Bronchial epithelial cell (primary cell): ENCODE measurements at places on chromosomes 2 and 18.
A peak's percentile ranks its signal among the peaks of the same experiment; 100 is the strongest.

DNA sequence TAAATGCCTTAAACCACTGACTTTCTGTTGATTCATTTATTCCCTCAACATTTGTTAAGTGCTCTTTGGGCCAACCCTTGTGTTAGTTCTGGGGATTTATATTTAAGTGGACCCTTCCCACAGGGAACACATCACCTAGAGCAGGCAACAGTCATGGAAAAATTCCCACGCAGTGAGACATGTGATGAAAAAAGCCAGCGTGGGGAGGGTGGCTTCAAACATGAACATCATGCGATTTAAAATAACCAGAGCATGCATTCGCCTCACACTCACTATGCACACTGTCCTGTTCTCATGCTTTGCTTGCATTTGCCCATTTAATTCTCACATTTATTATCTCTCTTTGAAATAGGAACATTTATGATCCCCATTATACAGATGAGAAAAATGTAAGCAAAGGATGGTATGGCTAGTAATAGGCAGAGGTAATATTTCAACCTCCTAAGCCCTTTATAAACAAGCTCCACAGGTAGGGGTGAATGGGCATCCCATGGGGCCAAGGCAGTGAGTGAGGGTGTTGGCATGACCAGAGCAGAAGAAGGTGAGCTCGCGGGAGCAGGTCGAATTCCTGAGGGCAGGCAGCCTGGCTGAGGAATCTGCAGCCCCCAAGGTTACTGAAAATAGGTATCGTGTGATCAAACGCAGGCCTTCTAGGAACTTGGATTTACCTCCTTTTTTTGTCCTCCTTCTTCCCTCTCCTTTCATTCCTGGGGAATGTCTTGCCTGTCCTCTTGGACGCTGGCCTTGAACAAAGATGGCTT lies 297.8 kb downstream of the MYCN start:
- no peak for DNase-seq

- no peak for DNase-seq
Observed at GRCh38 chr18:26714739-26715138, 150.8 kb downstream of the AQP4 start.

GRCh38 chr18:41464278-41464677 lies 490.8 kb upstream of the PIK3C3 start:
- no peak for DNase-seq

DNA sequence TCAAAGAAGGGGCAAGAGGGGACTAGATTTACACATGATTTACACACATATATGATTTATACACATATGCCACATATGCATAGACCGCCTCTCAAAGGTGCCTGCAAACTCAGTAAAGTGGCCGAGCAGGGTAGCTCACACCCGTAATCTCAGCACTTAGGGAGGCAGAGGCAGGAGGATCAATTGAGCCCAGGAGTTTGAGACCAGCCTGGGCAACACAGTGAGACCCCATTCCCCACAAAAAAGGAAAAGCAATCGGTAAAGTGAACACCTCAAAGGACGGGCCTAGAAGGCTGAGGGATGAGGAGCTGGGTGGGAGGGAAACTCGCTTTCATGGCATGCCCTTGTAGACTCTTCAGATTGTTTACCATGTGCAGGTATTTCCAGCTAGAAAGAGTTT lies 5.1 kb downstream of the ANKRD39 start:
- no peak for DNase-seq

DNA sequence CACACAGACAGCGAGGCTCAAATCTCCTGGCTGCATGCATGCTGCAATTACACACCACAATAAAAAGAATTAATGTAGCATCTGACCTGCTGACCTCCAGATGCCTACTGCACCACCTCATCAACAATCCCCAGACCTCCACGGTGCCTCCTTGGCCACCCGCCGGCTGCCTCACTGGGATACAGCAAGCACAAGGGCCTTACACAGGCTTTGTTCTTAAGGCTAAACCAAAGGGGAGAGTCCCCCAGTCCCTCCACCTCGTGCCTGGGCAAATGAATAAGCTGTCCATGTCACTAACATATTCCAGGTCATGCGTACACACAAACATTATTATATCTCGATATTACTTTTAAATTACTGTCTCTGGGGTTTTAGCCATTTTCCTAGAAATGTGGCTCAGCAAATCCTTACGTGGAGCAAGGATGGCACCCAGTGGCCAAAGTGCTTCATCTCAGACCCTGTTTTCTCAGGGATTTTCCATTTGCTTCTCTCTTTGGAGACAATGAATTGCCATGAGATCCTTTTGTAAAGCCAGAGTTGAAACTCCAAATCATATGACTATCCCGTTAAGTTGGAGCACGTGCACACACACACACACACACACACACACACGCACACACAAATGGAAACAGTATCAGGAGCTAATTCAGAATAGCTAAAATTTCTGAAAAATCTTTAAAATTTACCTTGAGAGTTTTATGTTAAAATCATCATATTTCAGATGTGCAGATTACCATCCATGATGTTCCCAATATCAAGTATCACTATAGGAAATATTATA lies 313.8 kb downstream of the PDE11A start:
- DNase-seq: peak; percentile 20

DNA sequence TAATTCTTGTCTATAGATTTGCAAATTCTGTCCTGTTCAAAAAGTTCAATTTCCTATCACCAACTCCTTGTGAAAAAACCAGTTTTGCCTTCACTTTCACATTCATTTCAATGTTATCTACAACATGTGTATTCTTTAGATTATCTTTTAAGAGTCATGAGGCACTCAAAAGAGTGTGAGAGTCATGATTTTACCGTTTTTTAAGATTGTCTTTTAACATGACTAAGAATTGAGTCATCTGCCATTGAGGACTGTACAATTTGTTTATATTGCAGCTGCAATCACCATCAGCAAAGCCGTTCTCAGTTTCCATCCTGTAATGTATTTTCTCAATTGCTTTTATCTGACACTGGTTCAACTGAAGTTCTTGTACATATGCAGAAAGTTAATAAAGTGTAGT lies 275.8 kb downstream of the LNPK start:
- peak; percentile 52 for DNase-seq

GRCh38 chr2:23485841-23486683 lies 101.1 kb downstream of the KLHL29 start:
- no peak for DNase-seq

DNA sequence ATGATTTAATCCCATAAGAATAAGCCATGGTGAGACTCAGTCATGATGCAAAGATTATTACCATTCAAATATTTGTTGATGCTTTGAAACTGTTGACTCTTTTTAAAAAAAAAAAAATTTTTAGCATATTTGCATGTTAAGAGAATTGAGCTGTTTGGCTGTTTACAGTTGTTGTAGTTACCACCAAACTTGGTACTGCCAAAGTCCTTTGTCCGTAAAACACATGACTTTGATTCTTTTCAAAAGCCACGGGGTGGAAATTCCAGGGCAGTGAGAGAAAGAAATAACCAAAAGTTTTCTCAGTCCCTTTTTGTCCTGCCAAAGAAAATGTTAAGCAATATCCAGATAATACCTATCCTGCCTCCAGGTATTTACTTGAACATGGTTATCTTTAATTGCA lies 474.8 kb downstream of the METTL4 start:
- DNase-seq: peak; percentile 13
